Stimulated activated CD4-positive, alpha-beta T cell treated with anti-CD3 and anti-CD28 coated beads, Interleukin-1b, Interleukin-23, amount 100 ng/mL, for 24 hours (primary cell): ENCODE measurements at places on chromosomes 3 and 15.

- DNase-seq = no peak
Measured at GRCh38 chr15:101048176-101048575, 129.0 kb downstream of the LRRK1 start.

DNA sequence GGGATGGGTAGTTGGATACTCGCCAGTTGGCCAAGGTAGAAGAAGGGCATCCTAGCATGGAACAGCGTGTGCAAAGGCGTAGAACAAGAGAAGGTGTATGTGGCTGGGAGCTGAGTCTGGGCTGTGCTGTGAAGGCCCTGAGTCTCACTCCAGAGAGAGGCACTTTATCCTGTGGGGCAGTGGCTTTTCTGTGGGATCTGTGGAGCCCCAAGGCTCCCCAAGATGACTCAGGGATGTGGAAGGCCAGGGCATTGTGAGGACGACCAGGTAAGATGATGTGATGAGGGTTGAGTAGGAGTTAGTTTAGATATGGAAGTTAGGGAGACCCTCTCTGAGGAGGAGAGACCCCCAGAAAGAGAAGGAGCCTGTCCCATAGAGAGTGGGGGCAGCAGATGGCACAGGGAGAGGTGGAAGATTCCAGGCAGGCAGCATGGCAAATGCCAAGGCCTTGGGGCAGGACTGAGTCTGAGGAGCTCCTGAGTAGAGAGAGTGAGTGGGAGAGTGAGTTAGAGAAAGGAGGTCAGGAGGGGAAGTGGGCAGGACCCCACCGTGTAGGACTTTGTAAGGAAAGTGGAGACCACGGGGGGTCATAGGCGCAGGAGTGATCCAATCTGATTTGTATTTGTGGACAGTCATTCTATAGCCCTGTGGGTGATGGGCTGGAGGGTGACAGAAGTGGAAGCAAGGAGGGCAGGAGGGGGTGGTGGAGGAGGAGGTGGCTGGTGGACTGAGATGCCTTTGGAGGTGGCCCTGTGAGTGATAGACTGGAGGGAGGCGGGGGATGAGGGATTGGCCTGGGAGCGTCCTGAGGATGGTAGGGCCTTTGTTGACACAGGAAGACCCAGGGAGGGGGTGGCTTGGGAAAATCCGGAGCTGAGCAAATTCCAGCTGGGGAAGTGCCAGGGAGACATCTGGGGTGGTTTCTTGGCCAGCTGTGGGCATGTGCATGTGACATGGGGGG, 50.3 kb downstream of the FBLN2 start:
- DNase-seq = no peak

- no peak for DNase-seq
Measured at GRCh38 chr15:85870216-85871014, 75.7 kb upstream of the KLHL25 start.

DNA sequence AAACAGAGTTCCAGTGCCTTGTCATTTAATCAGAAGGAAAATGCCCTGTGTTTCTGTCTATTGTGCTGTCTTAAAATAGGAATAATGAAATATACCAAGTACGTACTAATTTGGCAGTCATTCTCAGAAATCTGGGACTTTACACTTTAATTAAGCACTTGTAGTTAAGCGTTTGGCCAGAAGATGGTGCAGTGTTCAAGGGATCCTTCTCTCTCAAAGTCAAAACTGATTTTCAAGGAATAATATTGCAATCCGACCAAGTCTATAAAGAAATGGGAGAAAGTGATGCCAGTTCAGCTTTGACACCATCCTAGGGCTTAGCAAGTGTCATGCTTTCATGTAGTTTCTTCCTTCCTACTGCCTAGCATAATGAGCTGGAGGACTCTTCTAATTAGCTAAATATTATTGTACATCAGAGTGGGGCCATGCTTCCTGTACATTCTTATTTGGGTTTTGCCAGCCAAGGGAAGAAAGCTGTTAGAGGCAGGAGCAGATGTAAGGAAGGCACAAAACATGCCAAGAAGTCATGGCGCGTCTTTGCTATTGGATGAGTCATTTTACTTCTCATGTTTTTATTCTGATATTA, 64.8 kb downstream of the SAMMSON start:
- DNase-seq = no peak

- no peak for DNase-seq
Measured at GRCh38 chr3:34793057-34793456, 846.3 kb upstream of the ARPP21 start.

DNA sequence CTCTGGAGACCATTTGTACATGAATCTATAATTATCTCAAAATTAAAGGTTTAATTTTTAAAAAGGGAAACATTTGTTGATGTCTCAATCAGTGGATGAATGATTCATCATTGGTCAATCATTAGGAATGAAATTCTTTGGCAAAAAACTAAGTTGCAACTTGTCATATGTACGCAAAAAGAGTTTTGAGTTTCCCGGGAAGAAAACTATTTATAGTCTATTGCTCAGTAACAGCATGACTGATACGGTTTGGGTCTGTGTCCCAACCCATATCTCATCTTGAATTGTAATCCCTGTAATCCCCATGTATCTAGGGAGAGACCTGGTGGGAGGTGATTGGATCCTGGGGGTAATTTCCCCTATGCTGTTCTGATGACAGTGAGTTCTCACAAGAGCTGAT, 765.8 kb upstream of the ROBO1 start:
- DNase-seq = no peak

DNA sequence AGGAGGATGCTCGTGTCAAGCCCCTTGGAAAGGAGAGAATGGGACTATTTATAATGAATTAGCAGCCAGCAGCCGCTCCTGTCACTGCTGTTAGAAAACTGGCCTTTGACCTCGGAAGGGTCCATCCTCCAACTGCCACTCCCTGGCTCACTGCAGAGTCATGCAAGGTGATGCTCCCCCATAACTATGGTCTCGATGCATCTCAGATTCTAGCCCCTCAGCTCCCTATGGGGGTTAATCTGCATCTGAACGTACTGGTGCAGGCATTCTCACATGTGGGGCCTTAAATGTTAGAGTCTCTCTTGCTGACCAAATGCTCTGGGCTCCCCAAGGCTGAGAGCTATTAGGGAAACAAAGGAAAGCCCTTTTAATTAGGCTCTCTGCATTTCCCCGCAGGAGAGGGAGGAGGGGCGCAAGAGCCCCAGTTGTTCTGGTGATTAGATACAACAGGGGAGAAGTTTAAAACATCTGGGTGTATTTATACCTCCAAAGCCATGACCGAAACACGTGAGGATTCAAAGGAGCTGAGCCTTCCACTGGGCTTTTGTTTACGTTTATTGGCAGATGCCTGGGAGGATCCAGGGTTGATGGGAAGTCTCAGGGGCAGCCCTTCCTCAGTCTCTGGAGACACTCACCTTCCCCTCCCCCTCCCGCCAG, 182.5 kb downstream of the OPA1 start:
- no peak for DNase-seq

GRCh38 chr15:91257746-91258414, 157.8 kb downstream of the SV2B start:
- DNase-seq = no peak

GRCh38 chr3:141454906-141455602, 31.8 kb upstream of the RASA2 start:
- no peak for DNase-seq

- no peak for DNase-seq
Measured at GRCh38 chr15:96947296-96948229, 617.1 kb downstream of the NR2F2 start.

DNA sequence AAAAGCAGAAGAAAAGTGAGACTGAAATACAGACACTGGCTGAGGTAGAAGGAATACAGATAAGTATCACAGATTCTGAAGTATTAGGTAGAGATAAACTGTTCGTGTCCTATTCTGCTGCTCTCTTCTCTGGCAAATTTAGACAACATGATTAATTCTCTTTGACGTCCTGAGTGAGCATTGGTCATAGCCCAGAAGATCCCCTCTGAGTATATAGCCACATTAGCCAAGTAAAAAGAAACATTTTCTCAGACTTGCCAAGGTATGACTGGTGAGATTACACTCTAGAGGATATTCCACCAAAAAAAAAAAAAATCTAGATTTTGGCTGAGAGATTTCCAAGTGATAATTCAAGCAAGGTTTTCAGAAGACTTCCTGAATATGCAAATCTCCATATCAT, 111.4 kb upstream of the ALCAM start:
- DNase-seq = no peak

GRCh38 chr3:115040673-115041286, 106.3 kb downstream of the ZBTB20 start:
- DNase-seq = peak; percentile 12

DNA sequence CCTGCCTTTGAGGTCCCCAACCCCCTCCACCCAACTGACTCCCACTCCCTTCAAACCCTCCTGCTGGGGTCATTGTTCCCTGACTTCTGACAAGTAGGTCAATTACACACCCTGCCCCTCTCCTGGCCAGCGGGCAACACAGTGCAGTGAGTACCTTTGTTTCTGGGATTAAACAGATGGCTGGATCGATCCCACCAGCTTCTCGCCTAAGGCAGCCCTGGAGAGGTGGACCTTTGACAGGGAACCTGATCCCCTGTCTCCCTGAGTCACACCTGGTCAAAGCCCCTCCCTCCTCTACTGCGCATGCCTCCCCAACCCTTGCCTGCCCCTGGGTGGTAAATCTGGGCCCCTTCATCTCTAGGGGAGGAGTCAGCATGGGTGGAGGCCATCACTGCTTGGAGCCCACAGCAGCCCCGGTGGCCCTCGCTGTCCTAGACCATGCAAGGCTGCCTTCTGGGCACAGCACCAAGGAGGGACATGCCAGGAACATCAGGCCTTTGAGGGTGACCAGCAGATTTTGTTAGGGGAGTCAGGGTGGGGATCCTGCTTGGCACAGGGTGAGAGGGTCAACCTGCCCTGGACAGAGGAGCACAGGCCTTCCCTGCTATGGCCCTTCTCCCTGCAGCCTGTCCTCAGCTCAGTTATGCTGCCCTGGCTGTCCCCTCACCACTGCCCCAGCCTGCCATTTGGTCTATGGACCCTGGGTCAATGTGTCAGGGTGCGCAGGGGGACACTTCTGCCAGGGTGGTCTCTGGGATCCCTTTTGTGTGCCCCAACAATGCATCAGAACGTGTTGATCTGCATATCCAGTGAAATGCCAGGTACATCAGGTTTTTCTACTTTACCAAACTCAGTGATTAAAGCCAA, 9.8 kb upstream of the PRR23E start:
- no peak for DNase-seq

- no peak for DNase-seq
Measured at GRCh38 chr3:121883507-121883906, 10.7 kb upstream of the SLC15A2 start.

- no peak for DNase-seq
Measured at GRCh38 chr3:6549296-6549695, 311.6 kb upstream of the GRM7 start.

- no peak for DNase-seq
Measured at GRCh38 chr15:70048578-70049514, 48.9 kb downstream of the TLE3 start.

GRCh38 chr3:170145278-170145677, 36.3 kb downstream of the PHC3 start:
- no peak for DNase-seq

- DNase-seq = no peak
Measured at GRCh38 chr3:128813097-128813496, 66.3 kb upstream of the ACAD9 start.

DNA sequence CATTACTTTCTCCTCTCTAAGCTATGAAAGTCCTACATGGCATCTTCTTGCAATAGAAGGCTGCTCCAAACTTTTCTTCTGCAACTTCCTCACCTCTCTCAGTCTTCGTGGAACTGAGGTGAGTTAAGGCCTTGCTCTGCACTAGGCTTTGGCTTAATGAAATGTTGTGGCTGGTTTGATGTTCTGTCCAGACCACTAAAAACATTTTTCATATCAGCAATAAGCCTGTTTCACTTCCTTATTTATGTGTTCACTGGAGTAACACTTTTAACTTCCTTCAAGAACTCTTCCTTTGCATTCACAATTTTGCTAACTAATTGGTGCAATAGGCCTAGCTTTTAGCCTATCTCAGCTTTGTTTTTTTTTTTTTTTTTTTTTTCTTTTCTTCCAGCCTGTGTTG, 335.3 kb upstream of the NECTIN3 start:
- DNase-seq = no peak

- no peak for DNase-seq
Measured at GRCh38 chr15:50883903-50884302, 24.6 kb upstream of the AP4E1 start.

- no peak for DNase-seq
Measured at GRCh38 chr3:152196782-152197181, 71.9 kb upstream of the MBNL1 start.

GRCh38 chr3:19264424-19264823, 116.1 kb downstream of the KCNH8 start:
- DNase-seq = no peak

DNA sequence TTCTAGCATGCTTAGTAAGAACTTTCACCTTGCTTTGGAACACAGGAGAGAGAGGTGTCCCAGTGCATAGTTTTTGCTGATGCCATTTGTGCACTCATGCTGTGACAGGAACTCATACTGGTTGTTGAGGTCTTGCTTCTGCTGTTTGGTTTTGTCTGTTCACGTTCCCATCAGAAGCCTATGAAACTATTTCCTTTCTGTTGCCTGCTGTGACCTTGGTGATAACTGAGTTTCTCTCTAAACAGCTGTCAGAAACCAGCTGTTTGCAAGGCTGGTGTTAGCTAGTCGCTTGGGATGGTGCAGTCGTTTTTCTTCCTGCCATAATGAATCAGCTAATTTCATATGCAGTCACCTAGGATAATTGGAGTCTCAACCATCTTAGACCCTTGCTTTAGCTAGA, 724.1 kb downstream of the GRM7 start:
- DNase-seq = no peak

DNA sequence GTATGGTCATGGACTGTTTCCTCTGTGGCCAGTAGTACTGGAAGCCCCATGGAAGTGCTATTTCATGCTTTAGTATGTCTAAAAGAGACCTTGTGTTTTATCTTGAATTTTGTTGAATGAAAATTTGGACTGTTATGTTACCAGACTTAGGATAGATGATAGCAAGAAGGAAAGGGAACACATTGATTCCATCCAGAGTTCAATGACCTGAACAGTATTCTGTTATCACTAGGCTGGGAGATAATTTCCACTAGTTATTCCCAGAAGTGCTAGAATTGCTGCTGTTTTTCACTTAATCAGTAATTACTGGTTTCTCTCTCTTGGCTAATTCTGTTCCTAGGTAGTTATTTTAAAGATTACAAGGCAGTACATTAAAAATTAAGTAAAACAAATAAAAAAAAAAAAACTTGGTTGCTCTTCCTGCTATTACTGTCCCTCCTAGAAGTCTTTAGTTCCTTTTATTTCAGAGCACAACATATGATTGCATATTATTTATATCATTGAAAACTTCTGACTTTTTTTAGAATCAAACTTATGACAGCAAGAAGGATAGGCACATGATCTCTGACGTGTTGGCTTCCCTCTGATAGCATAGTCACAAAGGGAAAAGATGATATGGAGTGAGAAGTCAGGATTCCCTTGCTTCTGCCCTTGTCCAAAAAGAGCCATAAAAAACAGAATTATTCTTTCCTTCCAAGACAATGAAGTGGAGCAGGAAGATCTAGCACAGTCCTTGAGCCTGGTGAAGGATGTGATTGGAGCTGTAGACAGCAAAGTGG, 72.2 kb downstream of the KLHL25 start:
- no peak for DNase-seq

- DNase-seq = no peak
Measured at GRCh38 chr15:54312528-54312927, 334.3 kb downstream of the UNC13C start.

GRCh38 chr15:60399246-60399915, 1.6 kb upstream of the ANXA2 start:
- no peak for DNase-seq

- DNase-seq = no peak
Measured at GRCh38 chr15:77228828-77229227, 157.9 kb upstream of the TSPAN3 start.

- DNase-seq = no peak
Measured at GRCh38 chr3:4838621-4839022, 140.6 kb upstream of the BHLHE40 start.

- no peak for DNase-seq
Measured at GRCh38 chr3:106635271-106635670, 742.0 kb upstream of the CCDC54 start.
